ENCODE measurements at places on chromosomes 1 and 21. TPM values are rescaled to one million over a fixed set of nuclear protein-coding genes. Genes with fewer than 3 reads are reported as not detected.

The C1orf115 gene
- total RNA-seq = not detected

The PKLR gene
- total RNA-seq = not detected

The CLIC6 gene
- 0.45 TPM for total RNA-seq

The TMEM201 gene
- total RNA-seq = 16.5 TPM

The TMEM240 gene
- total RNA-seq = 1.6 TPM

The PRMT2 gene
- total RNA-seq = 64.7 TPM

The KCNC4 gene
- total RNA-seq = 2.1 TPM

The ATP1A4 gene
- not detected for total RNA-seq

The RNASEL gene
- 5.1 TPM for total RNA-seq

The ETV3L gene
- total RNA-seq = 1.7 TPM

The CRYAA gene
- total RNA-seq = not detected

The RXFP4 gene
- not detected for total RNA-seq

GRCh38 chr1:55259911-55260609 is 44.9 kb upstream of the USP24 start:
- peaks cover 22% of the 10 kb centered on the region for H3K4me1 ChIP-seq
- H3K36me3 ChIP-seq = no peaks in the 10 kb centered on the region
- no peak overlapping the region for H3K4me3 ChIP-seq
- no peak for DNase-seq
- no peak overlapping the region for H3K27ac ChIP-seq
- H3K27me3 ChIP-seq = peaks cover 3% of the 10 kb centered on the region

GRCh38 chr1:234369784-234370183 is 3.5 kb upstream of the COA6 start:
- no peak overlapping the region for H3K27ac ChIP-seq
- H3K4me3 ChIP-seq = peak overlapping the region; percentile 6
- peaks cover 24% of the 10 kb centered on the region for H3K4me1 ChIP-seq
- no peak for DNase-seq
- peaks cover 9% of the 10 kb centered on the region for H3K36me3 ChIP-seq
- peaks cover 6% of the 10 kb centered on the region for H3K27me3 ChIP-seq

- peaks cover 7% of the 10 kb centered on the region for H3K27me3 ChIP-seq
- no peaks in the 10 kb centered on the region for H3K36me3 ChIP-seq
- no peak overlapping the region for H3K27ac ChIP-seq
- H3K4me1 ChIP-seq = no peaks in the 10 kb centered on the region
- DNase-seq = no peak
These were observed 145.1 kb downstream of the NPHP4 start for GRCh38 chr1:5847013-5847659.

DNA sequence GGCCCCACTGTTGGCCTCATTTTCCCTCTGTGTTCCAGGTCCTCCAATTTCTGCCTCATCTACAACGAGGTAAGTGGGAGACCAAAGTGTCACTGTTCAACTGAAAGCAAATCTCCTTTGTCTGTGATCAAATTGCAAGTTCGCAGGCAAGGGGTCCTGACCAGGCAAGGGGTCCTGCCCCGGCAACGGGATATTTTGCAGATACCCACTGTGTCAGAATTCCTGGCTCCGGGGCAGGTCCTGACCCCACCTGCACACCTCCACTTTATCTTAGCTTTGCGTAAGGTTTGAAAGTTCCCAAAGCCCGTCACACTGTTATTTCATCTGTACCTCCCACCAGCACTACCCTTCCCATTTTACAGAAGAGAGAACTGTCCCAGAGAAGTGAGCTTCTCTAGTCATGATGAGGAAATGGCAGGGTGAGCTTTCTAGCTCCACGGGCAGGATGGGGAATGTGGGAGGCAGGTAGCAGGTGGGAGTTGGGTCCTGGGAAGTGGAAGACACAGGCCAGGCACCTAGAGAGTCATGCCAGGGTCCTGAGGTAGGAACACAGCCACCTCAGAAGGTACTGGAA is 32.0 kb upstream of the CSF1 start:
- H3K36me3 ChIP-seq = no peaks in the 10 kb centered on the region
- no peak overlapping the region for H3K27ac ChIP-seq
- H3K4me3 ChIP-seq = no peak overlapping the region
- no peak for DNase-seq

DNA sequence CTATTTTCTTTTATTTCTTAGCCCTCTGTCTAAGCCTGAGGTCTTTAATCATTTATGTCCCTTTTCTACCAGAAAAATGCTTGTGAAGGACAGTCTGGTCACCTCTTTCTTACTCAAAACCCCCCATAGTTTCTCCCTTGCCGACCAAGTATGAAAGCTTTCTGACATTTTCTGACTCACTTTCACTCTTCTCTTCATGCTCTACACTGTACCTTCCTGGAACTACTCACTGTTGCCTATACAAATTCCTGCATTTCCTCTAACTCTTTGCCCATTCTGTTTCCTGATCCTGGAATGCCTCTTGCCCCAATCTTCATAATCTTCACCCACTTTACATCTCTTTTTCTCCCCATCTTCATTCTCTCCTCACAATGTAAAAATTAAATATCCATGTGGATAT is 380.0 kb downstream of the HHIPL2 start:
- H3K27ac ChIP-seq = no peak overlapping the region
- peaks cover 8% of the 10 kb centered on the region for H3K36me3 ChIP-seq
- DNase-seq = no peak
- peaks cover 12% of the 10 kb centered on the region for H3K4me1 ChIP-seq

GRCh38 chr1:225454733-225455132 is 26.9 kb upstream of the LBR start:
- H3K36me3 ChIP-seq = no peaks in the 10 kb centered on the region
- peaks cover 63% of the 10 kb centered on the region for H3K4me1 ChIP-seq
- peak overlapping the region; percentile 85 for H3K4me3 ChIP-seq
- peak overlapping the region; percentile 85 for H3K27ac ChIP-seq

GRCh38 chr1:25809929-25810328 is 9.8 kb upstream of the MTFR1L start:
- H3K4me1 ChIP-seq = peaks cover 11% of the 10 kb centered on the region
- DNase-seq = no peak
- H3K27ac ChIP-seq = no peak overlapping the region
- no peaks in the 10 kb centered on the region for H3K27me3 ChIP-seq
- H3K36me3 ChIP-seq = no peaks in the 10 kb centered on the region

DNA sequence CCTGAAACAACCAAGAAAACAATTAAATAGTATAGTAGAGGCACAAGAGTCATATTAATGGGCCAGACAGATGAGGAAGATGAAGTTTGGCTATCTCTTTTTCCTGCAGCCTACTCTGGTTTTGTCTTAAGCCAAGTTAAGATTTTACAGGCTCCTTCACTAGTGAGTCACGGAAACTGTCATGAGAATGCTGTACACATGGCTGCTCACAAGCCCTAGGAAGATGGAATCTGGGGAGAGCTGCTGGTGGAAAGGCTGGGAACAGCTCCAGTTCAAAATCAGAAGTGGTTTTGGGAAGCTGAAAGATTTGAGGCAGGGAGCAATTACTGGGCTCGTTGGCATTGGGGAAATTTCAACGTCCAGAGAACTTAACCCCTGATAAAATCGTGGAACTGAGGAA is 46.4 kb upstream of the S1PR1 start:
- peaks cover 7% of the 10 kb centered on the region for H3K27me3 ChIP-seq
- H3K4me1 ChIP-seq = peaks cover 6% of the 10 kb centered on the region
- no peaks in the 10 kb centered on the region for H3K36me3 ChIP-seq
- no peak overlapping the region for H3K4me3 ChIP-seq
- no peak for DNase-seq

- DNase-seq = no peak
- no peaks in the 10 kb centered on the region for H3K36me3 ChIP-seq
- H3K4me3 ChIP-seq = no peak overlapping the region
- H3K4me1 ChIP-seq = no peaks in the 10 kb centered on the region
These were observed 211.8 kb upstream of the PKN2 start for GRCh38 chr1:88472298-88472697.

DNA sequence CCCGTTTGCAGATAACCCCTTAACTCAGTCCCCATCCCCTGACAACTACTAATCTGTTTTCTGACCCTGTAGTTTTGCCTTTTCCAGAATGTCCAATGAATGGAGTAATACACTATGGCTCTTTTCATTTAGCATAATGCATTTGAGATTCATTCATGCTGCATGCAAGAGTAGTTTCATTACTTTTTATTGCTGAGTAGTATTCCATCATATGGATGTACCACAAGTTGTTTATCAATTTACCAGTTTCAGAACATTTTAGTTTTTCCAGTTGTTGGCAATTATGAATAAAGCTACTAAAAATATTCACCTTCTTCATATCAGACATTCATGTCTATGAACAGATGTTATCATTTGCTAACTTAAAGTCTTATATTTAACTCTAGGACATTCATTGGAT is 45.3 kb downstream of the STXBP3 start:
- H3K27me3 ChIP-seq = no peaks in the 10 kb centered on the region
- H3K27ac ChIP-seq = no peak overlapping the region
- DNase-seq = no peak

- no peak overlapping the region for H3K4me3 ChIP-seq
- no peak overlapping the region for H3K27ac ChIP-seq
- peak; percentile 34 for DNase-seq
- no peaks in the 10 kb centered on the region for H3K36me3 ChIP-seq
- no peaks in the 10 kb centered on the region for H3K4me1 ChIP-seq
These were observed 125.3 kb downstream of the TRABD2B start for GRCh38 chr1:47871799-47872353.

- DNase-seq = no peak
- peaks cover 17% of the 10 kb centered on the region for H3K27me3 ChIP-seq
- H3K4me1 ChIP-seq = no peaks in the 10 kb centered on the region
- H3K4me3 ChIP-seq = no peak overlapping the region
- H3K27ac ChIP-seq = no peak overlapping the region
These were observed 101.8 kb downstream of the NFIA start for GRCh38 chr1:61184040-61184713.

DNA sequence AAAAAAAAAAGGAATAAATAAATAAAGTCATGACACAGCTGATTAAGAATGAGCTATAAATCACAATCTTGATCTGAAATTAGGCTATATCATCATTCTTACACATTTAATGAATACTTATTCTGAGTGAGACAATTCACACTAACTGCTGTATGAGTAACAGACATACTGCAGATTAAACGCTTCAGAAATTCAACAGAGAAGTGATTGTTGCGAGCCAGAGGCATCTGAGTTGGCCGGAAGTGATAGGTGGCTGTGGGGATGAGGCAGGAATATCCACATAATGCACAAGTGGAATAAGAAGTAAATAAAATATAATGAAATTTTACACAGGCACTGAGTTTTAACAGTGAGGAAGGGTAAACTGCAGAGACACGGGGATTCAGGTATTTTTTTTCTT is 142.4 kb downstream of the APP start:
- DNase-seq = no peak
- no peaks in the 10 kb centered on the region for H3K27me3 ChIP-seq
- H3K27ac ChIP-seq = no peak overlapping the region
- H3K4me1 ChIP-seq = no peaks in the 10 kb centered on the region
- no peaks in the 10 kb centered on the region for H3K36me3 ChIP-seq

DNA sequence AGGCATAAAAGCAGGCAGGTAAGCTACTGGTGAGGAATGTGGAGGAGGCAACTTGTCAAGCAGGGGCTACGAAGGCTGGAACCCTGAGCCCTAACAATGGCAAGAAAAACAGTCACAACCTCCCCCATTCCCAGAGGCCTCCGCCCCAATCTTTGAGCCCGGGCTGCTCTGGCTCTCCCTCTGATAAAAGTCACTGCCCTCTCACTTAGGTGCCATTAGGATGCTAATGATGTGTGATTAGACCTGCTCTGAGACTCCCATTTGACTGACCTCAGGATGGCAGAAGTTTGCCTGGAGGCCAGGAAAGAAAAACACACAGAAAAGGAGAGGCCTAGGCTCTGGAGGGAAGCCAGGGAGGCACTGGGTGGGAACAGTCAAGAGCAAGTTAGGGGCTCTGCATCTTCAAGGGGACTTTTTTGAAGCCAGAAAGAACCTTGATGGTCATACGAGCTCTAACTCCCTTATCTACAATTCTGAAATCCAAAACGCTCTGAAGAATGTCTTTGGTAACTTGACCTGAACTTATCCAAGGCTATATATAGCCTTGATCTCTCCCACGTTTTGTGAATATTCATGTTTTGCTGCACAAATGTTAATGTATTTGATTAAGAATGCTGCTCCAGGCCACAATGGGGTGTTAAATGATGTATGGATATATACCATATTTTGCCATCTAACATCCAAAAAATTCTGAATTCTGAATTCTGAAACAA is 98.9 kb downstream of the TRABD2B start:
- H3K36me3 ChIP-seq = no peaks in the 10 kb centered on the region
- no peaks in the 10 kb centered on the region for H3K4me1 ChIP-seq
- no peak overlapping the region for H3K4me3 ChIP-seq
- peaks cover 10% of the 10 kb centered on the region for H3K27me3 ChIP-seq
- H3K27ac ChIP-seq = no peak overlapping the region
- no peak for DNase-seq

DNA sequence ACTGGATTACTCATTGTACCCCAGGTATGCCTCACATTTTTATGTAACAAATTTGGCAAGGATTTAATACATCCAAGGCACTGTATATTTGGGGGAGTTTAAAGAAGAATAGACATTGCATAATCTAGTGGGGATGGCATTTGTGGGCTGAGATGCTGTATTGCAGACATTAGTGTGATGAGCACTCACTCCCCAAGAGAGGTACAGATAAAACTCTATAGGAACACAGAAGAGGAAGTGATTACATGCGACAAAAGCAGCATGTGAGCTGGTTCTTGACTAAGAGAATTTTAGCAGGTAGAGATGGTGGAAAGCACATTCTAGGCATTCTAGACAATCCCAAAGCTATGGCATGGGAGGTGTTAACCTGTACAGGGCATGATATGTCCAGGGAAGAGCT is 24.2 kb upstream of the CDC14A start:
- H3K27me3 ChIP-seq = no peaks in the 10 kb centered on the region
- DNase-seq = no peak
- H3K4me3 ChIP-seq = no peak overlapping the region

- no peaks in the 10 kb centered on the region for H3K36me3 ChIP-seq
- H3K27me3 ChIP-seq = no peaks in the 10 kb centered on the region
- H3K4me1 ChIP-seq = peaks cover 71% of the 10 kb centered on the region
- peak overlapping the region; percentile 71 for H3K4me3 ChIP-seq
These were observed 7.1 kb downstream of the SLC2A1 start for GRCh38 chr1:42951588-42951987.

DNA sequence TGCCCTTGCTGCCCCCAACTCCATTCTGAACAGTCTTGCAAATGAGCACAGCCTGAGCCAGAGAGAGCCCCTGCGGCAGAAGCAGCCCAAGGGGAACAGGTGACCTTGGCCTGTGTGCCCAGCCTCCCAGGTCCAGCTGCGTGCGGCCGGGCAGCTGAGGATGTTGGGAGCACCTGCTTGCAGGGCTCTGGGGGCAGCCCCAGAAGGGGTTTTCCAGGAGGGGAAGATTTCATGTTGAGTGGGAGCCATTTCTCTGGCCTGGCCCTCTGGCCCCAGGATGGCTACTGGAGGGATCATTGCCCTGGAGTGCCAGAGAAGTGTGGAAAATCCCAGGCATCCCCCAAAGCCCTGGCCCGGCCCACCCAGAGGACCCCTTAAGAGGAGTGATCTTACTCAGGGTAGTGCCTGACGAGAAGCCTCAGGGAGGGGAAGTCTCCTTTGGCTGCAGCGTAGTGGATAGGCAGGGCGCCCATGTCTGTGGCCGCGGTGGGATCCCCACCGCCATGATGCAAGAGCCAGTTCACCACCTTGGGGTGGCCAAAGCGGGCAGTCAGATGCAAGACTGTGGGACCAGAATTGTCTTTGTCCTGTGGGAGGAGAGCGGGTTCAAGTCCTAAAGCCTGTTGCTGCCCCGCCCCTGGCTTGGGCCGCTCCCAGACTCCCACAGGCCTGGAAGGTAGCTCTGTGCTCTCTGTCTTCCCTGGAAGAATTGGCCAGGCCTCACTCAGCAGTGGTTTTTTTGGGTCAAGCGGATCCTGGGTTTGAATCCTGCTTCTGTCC is 20.6 kb upstream of the RNU1-4 start:
- no peak overlapping the region for H3K4me3 ChIP-seq
- no peak overlapping the region for H3K27ac ChIP-seq
- H3K36me3 ChIP-seq = no peaks in the 10 kb centered on the region
- H3K4me1 ChIP-seq = no peaks in the 10 kb centered on the region
- DNase-seq = no peak
- peaks cover 47% of the 10 kb centered on the region for H3K27me3 ChIP-seq
